ENCODE measurements at places on chromosomes 2 and 18. TPM values are rescaled to one million over a fixed set of nuclear protein-coding genes. Genes with fewer than 3 reads are reported as not detected.

DNA sequence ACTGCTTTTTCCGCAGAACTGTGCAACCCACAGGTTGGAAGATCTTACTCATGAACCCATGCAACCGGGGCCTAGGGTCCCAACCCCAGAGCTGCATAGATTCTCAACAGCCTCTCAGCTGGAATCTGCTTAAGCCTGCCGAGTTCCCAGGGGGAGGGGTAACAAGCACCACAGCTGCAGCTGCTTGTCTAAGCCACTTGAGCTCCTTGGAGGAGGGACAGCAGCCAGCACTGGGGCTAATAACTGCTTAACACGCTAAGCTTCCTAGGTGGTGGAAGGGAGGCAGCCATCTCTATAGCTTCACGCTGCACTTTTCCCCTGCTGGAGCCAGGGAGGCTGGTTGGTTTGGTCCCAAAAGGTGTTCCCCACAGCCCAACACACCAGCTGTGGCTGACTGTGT, 311.6 kb downstream of the DSC3 start:
- no peak for DNase-seq

- peak; percentile 66 for DNase-seq
Observed at GRCh38 chr2:230668184-230668938, 44.3 kb upstream of the CAB39 start.

- peak; percentile 88 for DNase-seq
Observed at GRCh38 chr2:234679741-234680687, 183.1 kb upstream of the ARL4C start.

Gene GBX2
- not detected for total RNA-seq

All from bronchial epithelial cell (primary cell).